ENCODE measurements at places on chromosomes 1 and 21.

DNA sequence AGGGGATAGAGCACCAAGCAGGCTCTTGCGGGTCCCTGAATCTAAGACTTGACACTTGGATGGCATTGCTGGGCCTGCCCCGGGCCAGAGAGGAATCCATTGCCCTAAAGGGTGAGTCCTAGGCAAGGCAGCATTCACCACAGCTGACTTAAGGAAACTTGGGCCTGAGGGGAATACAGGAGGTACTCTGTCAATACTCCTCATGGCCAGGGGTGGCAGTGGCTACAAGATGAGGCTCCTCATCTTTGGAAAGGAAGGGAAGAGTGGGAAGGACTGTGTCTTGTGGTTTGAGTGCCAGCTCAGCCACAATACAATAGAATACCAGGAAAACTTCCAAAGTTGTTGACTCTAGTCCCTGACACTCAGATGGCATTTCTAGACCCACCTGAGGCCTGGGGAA, 5.1 kb downstream of the KRTAP22-1 start:
- no peak for DNase-seq

- no peak for DNase-seq
Observed at GRCh38 chr1:57206038-57206437, 217.8 kb downstream of the DAB1 start.

GRCh38 chr1:221912230-221912629, 170.3 kb upstream of the DUSP10 start:
- DNase-seq: no peak

GRCh38 chr1:154328318-154329151, 3.2 kb downstream of the ATP8B2 start:
- DNase-seq: peak; percentile 76

DNA sequence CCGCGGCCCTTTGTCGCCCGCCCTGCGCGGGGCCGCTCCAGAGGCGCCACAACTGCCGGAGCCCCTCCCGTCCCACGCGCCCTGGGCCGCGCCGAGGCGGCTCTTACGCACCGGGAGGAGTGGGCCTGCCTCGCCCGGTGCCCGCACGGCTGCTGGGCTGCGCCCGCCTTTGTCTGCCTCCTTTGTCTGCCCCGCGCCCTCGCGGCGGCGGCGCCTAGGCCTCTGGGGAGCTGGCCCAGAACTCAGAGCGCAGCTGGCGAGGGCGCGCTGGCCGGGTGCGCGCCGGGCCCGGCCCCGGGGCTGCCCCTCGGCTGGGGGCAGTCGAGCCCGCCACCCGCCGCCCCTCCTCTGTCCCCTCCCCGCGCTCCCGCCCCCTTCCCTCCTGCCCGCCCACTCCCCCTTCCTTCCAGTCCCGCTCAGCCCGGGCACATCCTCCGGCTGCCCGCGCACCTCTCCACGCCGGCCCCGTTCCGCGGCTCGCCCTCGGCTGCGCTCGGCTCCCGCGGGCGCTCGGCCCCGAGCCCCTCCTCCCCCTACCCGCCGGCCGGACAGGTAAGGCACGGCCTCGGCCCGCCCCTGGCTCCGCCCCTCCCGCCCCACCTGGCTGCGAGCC, at the start of gene DRAXIN:
TSS of gene DRAXIN (plus strand) at position 409 of the 613 bp plus-strand sequence. CDS start 14,549 bp downstream, outside the sequence.
- DNase-seq: no peak

DNA sequence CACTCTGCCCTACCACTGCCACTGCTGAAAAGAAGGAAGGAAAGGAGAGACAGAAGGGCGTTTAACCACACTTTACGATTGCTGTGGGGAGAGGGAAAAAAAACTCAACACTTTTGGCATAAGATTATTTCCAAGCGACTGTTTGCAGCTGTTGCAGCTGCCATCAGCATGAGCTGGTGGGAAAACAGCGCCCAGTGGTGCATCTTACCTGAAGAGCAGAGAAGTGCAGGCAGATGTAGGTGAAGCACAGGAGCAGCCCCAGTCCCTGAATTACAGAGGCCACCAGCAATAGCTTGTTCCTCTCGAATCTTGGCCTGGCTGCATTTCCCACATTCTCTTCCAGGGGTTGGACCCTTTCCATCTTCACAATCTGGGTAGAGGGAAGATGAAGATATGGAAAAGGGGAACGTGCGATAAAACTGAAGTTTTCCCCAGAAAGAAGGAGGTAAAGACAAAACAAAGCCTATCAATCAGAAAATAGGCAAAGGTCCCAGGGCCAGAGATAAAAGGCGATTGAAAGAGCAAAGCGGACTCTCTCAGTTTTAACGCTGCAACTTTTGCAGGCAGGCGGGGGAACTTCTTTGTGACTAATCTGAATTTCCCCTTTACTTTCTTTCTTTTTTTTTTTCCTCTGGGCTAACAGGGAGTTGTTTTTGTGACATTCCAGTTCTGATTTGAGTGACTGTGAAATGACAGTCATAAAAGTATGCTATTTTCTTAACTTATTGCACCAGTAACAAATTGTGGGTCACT, at the start of gene TNFSF4:
TSS of gene TNFSF4 (minus strand) at position 516 of the 753 bp plus-strand sequence. CDS start at position 361, 155 bp downstream.
- no peak for DNase-seq

DNA sequence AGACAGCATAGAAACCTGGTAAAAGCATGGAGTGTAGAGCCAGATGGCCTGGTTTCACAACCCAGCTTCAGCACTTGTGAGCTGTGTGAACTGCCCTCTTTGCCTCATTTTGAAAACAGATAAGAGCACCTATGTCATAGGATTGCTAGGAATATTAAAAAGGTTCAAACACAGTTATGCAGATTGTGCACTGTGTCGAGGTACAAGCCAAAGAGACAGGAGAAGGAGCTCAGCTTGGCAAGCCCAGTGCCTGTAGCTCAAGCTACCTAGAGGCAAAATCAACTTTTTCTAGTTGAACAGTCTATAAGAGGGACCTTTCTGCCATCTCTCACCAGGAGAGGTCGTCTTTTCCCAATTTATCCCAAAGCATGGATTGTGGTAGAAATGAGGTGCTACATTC, 5.0 kb downstream of the CHODL start:
- no peak for DNase-seq

DNA sequence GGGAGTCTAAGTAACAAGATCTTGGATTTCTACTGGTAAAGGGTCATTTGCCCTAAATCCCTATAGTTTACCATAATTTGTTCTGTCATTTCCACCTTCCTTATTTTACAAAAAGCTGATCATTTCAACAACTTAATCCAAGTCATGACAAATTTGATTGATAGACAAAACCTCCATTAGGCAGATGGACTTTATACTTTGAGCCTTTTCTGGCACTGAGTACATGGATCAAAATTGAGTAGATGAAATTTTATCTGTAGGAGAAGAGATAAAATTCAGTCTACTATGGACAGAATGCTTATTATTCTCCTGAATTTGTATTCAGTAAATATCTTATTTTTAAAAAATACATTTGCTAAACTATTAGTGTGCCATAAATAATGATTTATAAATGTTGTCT, 62.6 kb upstream of the NRIP1 start:
- DNase-seq: no peak

DNA sequence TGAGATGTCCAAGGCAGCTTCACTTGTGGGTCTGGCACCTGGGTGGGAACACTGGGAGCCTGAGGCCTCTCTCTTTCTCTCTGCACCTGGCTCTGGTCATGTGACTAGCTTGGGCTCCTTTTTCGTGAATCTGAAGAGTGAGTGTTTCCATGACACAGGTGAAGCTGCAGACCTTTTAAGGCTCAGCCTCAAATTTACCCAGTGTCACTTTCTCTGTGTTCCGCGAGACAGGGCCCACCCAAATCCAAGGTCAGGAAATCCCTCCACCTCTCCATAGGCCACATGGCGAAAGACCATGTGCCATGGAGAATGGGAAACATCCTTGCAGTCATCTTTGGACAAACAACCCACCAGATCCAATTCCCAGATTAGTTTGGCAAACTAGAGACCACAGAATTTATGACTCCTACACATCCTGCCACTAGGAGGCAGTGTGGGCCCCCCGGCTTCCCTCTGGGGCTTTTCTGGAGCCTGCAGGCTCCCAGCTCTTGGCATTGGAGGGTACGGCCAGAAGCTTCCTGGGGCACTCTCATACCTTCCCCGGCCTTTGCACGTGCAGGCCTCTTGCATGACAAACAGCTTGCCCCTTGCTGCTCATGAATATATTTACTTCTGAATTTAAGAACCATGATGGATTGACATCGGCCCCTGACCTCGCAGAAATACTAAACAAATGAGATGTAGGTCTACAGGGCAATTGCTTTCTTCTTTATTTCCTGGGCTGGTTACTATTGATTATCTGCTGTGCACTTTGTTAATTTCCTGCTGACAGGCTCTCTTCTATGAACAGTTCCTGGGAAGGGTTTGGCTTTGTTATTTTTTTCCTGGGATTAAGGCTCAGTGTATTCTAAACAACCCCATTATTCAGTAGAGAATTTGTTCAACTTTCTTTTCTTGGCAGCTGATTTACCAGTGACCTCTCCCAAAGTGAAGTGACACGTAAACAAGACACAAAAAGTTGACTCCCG, 180.7 kb downstream of the KAZN start:
- no peak for DNase-seq
